ENCODE measurements at places on chromosomes 3 and 15.

DNA sequence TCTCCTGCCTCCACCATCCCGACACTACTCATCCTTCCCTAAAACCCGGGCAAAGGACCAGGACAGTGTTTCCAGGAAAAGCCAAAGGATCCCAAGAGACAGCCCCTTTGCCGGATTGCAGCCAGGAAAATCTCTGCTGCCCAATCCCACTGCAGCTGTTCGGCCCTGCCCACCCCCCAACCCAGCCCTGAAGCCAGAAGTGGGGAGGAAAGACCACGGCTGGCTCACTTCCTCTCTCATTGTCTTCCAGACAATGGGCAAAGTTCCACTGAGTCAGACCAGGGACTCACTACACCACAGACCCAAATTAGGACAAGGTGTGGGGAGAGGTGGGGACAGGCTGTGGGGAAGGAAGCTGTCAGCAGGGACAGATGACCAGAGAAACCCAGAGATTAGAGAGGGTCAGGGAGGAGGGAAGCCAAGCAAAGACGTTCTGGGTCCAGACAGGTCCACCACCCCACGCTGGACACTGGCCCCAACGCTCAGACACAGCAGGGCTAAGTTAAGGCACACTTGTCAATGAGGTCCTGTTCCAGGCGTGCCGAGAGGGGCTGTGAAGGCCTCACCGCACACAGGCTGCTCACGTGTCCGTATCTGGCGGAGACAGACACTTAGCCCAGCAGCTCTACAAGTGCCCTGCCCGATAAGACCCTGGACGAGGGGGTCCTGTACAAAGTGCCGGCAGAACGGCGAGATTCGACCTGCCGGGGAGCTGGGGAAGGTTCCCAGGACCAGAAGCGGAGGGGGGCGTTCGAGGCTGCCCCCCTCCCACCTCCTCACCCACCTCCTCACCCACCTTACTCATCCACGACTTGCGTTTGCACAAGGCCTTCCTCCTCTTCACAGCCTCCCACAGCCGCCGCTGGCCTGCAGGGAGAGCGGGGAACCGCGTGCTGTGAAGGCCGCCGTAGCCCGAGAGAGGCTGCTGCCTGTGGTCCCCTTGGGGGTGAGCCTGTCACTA, 21.9 kb downstream of the TNK2 start:
- no peak for DNase-seq

DNA sequence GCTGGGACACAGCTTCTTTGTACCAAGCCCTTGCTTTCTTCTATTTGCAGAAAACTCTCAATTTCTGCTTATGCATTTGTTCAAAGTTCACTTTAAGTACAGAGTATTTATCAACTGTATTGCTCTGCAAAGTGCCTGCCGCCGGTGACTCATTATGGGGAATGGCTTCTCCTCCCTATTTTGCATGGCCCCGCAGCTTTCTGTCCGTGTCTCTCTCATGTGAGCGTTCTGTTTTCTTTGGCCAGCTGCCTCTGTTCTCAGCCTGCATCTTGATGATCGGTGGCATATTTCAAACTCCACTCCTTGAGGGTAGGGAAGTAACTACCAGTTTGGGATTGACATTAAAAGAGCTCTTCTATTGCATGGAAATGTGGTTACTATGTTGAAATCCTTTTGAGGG, 28.6 kb upstream of the ST8SIA2 start:
- no peak for DNase-seq

- no peak for DNase-seq
Observed at GRCh38 chr15:42270996-42271395, 2.0 kb upstream of the GANC start.

DNA sequence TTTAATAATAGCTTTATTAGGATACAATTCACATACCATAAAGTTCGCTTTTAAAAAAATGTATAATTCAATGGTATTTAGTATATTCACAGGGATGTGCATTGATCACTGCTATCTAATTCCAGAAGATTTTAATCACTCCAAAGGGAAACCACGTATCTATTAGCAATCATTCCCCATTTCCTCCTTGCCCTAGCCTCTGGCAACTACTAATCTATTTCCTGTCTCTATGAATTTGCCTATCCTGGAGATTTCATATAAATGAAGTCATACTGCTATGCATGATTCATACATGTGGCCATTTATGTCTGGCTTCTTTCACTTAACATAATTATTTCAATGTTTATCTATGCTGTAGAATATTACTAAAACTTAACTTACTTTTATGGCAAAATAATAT, 32.0 kb upstream of the CASR start:
- DNase-seq: no peak

- no peak for DNase-seq
Observed at GRCh38 chr3:167855306-167855705, 119.8 kb downstream of the SERPINI1 start.

DNA sequence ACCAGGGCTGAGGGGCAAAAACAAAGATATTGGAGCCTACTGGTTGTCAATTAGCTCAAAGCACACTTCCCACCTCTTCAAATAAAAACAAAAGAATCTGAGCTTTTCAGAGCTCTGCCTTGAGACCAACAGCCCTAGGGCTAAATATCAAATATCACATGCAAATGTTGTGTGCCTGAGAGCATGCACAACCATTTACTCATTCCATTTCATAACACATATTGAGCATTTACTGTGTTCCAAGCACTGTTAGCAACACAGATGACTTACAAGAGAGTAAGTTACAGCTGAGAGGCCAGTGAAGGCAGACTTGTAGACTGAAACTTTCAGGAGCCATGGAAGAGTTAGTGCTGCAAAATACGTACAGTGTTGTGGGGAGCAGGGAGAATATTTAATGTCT, 222.4 kb downstream of the CPNE4 start:
- DNase-seq: no peak

- peak; percentile 73 for DNase-seq
Observed at GRCh38 chr15:62886431-62887071, 156.0 kb upstream of the TPM1 start.

- DNase-seq: no peak
Observed at GRCh38 chr3:108250626-108251025, 28.4 kb upstream of the IFT57 start.

- no peak for DNase-seq
Observed at GRCh38 chr3:55128225-55128823, 200.5 kb upstream of the LRTM1 start.

- DNase-seq: no peak
Observed at GRCh38 chr15:39706206-39706605, 76.4 kb downstream of the FSIP1 start.

GRCh38 chr3:62605413-62606068, 232.2 kb upstream of the FEZF2 start:
- no peak for DNase-seq

GRCh38 chr3:167305340-167305890, 74.7 kb downstream of the ZBBX start:
- DNase-seq: no peak

GRCh38 chr3:159200176-159200575, 398.3 kb downstream of the MFSD1 start:
- peak; percentile 17 for DNase-seq

- DNase-seq: peak; percentile 87
Observed at GRCh38 chr15:44712346-44713005, 1.2 kb downstream of the B2M start.

GRCh38 chr3:112794622-112795172, 52.0 kb downstream of the CD200R1L start:
- DNase-seq: peak; percentile 74

- DNase-seq: no peak
Observed at GRCh38 chr15:96369351-96369750, 38.9 kb downstream of the NR2F2 start.

- no peak for DNase-seq
Observed at GRCh38 chr15:40070166-40070557, 31.2 kb upstream of the SRP14 start.

DNA sequence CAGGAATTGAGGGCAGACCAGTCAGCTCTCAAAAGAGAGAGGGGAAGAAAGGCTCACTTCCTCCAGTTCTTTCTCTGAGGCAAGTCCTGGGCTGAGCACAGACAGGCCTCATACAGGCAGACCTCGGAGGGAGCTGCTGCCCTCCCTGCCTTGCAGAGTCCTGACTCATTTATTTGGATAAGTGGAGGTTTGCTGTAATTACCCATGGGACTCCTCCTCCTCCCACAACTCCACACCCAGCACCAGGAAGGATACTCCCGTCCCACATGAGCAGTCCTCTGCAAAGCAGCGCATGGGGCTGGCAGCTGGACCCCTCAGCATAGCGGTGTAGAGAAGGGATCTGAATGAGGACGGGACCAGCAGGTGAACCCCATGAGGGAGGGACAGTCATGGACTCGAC, 13.4 kb upstream of the SCN10A start:
- DNase-seq: no peak

GRCh38 chr3:172002512-172003078, 36.8 kb upstream of the FNDC3B start:
- no peak for DNase-seq

GRCh38 chr3:49805367-49805782, 2.3 kb downstream of the INKA1 start:
- DNase-seq: peak; percentile 43

All from suppressor macrophage (primary cell).